Activated naive CD4-positive, alpha-beta T cell treated with Interleukin-2 at 50 U/mL for 16 hours (primary cell): ENCODE measurements at places on chromosomes 5 and 9.

GRCh38 chr5:132406144-132406783 lies 36.8 kb downstream of the SLC22A5 start:
- no peak for DNase-seq

GRCh38 chr5:135139381-135140134 lies 105.5 kb upstream of the PITX1 start:
- no peak for DNase-seq

DNA sequence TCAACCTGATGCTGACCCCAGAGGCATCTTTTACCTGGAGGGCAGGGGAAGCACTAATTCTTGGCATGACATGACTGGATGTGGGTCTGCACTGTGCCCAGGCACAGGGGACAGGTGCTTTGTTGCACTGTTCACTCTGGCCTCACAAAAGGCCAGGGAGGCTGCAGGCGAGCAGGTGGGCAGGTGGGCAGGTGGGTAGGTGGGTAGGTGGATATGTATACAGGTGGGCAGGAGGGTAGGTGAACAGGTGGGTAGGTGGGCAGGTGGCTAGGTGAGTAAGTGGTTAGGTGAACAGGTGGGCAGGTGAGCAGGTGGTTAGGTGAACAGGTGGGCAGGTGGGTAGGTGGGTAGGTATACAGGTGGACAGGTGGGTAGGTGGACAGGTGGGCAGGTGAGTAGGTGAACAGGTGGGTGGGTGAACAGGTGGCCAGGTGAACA lies 1.5 kb downstream of the PAEP start:
- DNase-seq: no peak

DNA sequence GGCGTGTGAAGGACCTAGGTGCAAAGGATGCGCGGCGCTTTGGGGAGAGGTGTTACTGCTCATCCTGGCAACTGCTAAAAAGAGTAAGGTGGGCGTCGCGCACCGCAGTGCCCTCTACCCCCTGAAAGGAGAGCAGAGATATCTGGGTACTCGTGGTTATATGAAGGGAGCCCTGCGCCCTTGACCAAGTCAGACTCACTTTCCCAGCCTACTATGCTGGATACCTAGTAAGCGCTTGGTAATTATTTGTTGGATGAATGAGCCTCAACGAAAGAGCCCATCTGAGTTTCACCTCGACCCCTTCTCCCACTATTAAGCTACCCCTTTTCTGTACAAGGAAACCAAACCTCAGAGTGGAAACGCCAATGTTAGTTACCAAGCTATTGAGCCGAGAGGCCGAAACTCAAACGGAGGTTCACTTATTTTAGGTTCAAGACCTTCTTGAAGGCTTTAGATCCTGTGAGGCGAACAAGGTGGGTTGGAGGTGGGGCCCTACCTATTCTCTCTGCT lies 8.0 kb downstream of the LHX6 start:
- no peak for DNase-seq

GRCh38 chr9:10479172-10479571 lies 133.6 kb downstream of the PTPRD start:
- no peak for DNase-seq

GRCh38 chr9:87359264-87359663 lies 138.4 kb upstream of the DAPK1 start:
- no peak for DNase-seq

DNA sequence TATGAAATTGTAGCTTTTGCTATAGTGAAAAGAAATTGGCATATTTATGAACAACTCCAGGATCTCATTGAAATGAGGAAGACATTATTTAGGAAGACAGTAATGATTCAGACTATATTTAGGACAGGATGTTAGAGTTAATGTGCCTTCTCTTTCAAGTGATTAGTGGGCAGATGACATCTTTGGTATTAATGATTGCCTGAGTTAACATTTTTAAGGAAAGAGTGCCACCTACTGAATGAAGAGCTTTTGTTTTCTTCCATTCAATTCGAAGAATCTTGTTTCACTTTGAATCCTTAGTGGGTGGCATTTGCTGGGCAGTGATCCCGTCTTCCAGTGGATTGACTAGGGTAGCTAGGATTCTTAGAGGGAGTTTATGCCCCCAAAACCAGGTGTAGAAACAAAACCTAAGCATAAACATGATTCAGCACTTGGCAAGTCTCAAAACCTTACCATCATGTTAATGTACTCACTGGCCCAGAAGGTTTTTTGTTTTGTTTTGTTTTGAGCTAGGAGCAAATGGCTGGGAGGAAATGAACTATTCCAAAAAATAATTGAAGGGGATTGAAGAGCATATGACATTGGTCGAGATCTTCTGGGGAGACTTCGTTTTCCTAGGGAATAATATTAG lies 23.2 kb downstream of the MAP3K1 start:
- no peak for DNase-seq

GRCh38 chr5:1244255-1244654 lies 19.1 kb downstream of the SLC6A18 start:
- no peak for DNase-seq

DNA sequence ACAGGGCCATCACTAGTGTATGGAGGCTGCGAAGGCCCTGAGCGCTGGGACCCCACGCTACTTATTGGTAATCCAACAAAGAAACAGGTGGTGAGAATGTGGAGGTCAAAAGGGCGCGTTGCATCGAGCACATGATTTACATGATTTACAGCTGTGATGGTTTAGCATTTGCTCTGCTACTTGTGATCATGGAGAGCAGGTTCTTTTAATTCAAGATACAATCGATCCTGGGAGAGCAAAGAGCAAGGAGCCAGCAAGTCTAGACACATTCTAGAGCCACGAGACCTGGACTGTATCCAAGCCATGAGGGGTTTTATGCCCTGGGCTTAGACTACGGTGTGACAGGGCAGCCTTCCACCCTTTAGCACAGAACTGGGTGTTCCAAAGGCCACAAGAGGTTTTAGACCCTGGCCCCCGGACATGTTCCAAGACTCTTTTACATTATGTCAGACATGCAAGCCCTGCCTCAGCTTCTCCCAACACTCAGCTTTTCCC lies 47.0 kb upstream of the CLK4 start:
- DNase-seq: no peak

DNA sequence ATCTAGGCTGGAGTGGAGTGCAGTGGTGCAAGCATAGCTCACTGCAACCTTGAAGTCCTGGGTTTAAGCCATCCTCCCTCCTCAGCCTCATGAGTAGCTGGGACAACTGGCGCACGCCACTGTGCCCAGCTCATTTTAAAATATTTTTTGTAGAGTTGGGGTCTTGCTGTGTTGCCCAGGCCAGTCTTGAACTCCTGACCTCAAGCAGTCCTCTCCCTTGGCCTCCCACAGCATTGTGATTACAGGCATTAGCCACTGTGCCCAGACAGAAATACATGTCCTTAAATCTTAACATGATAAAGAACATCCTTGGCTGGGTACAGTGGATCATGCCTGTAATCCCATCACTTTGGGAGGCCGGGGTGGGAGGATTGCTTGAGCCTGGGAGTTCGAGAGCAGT lies 6.7 kb downstream of the ZNF483 start:
- no peak for DNase-seq

DNA sequence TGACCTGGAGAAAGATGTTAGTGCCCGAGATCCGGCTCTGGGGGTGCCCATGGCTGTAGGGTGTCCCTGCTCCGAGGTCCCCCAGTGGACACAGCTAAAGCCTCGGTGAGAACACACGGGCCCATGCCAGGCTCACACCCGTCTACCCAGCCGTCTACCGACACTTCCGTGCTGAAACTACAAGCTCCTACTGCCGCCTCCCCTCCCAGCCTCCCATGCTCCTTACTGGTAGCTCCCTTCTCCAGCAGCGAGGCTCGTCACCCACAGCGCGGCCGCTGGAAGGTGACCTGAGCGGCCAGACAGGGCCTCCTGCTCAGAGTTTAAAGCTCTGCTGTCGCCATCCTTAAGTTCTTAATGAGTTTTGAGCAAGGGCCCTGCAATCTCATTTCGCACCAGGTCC lies 33.2 kb upstream of the CLPTM1L start:
- no peak for DNase-seq

DNA sequence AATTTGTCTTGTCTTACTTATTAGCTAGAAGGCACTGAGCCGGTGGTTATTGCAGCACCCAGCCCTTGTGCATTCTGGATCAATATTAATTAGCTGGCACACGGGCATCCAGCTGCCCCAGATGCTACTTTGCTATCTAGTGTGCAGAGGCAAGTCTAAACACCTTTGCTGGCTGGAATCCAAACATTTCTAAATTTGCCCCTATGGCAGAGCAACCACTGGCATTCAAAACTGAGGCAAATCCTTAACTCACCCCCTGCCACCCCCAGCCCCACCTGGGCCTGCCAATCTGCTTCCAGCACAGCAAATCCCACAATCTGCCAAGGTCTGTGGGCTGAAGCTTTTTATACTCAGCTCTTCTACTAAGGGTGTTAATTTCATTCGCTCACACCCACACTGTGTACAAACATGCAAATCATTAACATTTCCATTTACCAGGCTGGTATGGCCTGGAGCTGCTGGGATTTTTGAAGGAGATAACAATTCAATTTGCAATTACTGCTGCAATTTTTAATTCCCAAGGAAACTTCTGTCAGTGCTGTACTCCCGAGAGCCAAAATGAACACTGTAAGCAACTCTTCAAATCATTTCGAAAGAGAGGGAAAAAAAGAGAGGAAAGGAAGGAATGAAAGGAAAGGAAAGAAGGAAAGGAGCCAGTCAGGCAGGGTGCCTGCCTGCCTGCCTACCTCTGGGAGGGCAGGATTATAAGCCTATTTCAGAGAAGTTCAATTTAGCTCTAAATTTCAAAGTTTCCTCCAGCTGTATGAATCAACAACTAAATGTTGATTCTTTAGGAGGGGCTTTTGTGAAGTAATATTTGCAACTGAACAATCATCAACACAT lies 35.5 kb downstream of the RAPGEF1 start:
- DNase-seq: no peak

GRCh38 chr5:173953528-173954090 lies 35.4 kb upstream of the C5orf47 start:
- no peak for DNase-seq

DNA sequence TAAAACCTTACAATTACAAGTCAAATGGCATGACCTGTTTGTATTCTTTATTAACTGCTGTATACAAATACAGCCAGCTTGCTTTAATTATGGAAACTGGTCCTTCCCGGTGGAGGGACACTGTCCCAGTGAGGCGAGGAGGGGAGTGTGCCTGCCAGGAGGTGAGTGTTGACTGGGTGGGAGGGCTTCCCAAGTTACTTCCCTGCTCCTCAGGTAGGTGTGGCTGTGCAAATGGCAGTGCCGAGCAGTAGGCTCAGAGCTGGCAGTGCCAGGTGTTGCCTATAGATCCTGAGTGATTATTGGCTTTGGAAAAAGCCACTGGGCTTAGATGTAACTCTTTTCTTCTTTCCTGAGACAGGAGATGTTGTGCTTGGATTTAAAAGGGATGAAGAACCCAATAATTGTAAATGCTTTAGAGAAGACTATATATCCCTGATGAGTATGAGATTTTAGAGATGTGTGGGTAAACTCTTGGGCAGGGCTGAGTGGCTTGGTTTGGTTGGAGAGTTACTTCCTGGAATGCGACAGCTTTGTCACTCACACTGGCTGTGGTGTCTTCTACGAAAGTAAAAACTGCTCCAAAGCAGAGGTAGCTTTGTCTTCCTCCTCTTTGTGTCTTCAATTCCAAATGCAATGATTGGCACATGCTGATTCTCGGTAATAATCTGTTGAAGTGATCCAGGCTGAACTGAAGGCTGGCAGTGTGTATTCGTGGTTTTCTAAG lies 43.7 kb downstream of the GLRX start:
- no peak for DNase-seq

DNA sequence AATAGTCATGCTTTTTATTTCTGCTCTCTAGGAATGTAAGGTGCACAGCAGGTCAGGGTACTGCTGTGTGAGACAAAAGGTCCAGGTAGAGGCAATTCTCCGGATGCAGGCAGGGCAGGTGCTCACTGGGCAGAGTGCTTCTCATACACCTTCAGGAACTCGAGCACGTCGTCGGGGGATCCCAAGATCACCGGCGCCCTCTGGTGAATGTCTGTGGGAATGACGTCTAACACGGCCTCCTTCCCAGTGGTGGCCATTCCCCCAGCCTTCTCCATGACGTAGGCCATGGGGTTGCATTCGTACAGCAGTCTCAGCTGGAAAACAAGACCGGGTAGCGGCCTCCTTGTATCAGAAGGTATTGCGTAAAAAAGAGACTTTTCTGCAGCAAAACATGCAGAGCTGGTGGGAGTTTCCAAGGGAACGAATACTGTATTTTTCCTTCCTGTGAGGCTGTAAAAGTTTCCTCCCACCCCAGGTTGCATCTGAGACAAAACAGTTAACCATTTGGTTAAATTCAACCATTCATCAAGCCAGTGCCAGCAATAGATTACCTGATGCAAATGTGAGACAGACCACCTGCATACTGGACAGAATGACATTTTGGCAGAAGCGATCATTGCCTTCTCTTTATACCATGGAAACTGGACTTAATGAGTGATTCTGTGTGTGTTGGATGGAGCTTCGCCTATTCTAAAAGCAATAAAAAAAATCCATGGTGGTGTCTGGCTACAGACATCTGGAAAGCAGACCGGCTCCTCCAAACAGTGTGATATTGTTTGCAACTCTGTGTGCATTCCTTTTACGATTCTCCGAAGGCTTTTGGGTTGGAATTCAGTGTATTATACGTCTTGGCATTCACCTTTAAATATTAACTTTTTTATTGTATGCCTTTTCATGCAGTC lies 9.9 kb upstream of the FBP2 start:
- DNase-seq: peak; percentile 69

GRCh38 chr5:156219483-156220005 lies 107.4 kb upstream of the SGCD start:
- no peak for DNase-seq

DNA sequence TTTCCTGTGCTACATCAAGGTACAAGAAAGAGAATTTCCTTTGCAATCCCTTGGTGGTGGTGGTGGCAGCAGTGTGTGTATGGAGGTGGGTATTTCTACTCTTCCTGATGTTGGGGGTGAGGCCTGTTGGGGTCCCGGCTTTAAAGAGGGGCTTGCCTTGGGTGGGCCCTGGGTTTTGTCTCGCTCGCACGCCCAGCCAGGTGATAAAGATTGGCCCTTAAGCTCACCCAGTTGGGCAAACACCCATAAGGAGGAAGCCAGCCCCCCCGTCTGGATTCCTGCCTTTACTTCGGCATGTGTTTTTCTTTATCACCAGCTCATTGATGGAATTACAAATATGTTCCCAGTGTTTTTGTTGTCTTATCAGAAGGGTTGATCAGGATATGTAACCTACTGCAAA lies 16.0 kb upstream of the SARDH start:
- DNase-seq: no peak

DNA sequence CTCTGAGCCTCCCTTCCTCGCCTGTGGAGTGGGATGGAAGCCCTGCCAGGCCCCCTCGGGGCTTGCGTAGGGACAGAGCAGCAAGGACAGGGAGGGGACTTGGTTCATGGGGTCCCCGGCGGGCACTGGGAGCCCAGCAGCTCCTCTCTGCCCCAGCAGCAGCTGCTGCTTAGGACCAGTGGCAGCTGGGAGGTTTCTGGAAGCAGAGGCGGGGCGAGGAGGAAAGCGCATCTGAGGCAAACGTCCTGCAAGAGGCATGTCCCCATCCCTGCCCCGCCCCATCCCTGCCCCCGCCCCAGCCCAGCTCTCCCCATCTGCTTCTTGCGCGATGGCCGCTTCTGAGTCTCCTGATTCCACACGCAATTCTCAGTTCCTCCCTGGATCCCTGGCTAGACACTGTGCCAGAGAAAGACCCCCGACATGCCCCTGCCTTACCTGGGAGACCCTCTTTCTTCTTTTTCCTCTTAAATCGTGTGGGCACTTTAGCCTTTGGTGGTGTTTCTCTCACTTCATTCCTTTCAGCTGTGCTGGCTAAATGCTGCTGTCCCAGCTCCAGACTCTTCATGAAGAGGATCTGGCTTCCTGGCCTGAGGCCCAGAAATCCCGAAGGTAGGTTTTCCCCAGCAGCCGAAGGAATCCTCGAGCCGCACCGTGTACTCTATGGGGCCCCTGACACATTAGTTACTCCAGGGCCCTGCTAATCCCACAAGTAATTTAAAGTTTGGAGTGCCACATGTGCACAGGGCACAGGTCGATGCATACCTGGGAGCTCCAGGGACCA lies 4.4 kb upstream of the OR2S2 start:
- no peak for DNase-seq
